ENCODE measurements at places on chromosomes 12 and 14.

DNA sequence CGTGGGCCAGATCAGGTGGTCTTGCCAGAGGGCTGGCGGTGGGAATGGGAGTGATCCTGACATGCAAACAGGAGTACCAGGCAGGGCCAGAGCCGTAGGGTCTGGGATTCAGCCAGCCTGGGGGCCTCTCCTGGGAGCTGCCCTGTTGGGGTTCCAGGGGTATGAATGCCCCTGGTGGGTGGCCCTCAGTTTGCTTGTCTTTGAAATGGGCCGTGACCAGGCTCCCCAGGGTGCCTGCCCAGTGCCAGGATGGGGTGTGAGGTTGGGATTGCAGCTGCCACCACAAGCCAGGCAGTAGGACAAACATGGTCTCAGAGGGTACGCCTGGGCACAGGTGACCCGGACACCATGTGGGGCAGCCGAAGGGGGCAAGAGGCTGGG lies 168.8 kb downstream of the KIF26A start:
- no peak for DNase-seq

DNA sequence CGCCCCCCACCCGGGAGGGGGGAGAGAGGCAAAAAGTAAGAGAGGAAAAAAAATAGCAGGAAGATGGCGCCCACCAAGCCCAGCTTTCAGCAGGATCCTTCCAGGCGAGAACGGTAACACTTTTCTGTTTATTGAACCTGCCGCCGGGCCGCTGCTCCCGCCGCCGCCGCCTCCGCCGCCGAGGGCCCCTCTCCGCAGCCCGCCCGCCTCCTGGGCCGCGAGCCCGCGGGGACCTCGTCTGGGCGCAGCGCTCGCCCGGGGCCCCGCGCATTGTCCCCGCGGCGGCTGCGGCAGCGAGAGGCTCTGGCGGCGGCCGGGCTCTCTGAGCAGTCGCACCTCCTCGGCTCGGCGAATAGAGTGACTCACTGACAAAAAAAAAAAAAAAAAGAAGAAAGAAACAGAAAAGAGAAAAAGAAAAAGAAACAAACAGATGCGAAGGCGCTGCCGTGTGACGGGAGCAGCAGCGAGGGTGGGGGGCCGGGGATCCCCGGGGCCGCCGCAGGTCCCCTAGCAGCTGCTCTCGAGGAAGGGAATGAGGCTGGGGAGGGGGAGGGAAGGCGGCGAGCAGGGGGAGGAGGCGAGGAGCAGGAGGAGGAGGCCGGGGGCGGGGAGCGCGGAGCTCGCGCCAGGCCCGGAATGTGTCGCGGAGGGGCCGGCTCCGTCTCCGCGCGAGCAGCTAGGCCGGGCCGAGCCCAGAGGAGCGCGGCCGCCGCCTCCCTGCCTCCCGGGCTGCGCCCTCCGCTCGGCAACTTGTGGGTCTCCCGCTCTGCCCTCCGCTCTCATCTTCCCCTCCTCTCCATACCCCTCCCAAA lies 781 bp downstream of the NPAS3 start:
- no peak for DNase-seq

DNA sequence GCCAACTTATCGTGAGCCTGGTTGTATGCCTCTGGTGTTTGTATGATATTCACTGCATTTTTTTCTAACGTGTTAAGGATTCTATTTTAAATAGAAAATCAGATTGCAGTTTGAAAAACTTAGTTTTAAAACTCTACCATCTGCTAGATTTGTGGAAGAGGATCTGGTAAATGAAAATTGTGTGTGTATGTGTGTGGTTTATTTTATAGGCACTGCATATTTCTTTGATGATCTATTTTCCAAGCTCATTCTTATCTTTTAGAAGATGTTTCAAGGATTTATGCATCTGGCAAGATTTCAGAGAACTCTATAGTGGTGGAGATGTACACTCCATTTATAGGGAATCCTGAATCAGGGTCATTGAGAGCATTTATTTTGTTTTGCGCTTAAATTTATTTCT lies 69.8 kb downstream of the HMGA2 start:
- no peak for DNase-seq

GRCh38 chr12:105469701-105470100 lies 139.2 kb downstream of the C12orf75 start:
- no peak for DNase-seq

- peak; percentile 45 for DNase-seq
These were observed 1.7 kb upstream of the C12orf56 start for GRCh38 chr12:64392221-64392620.

GRCh38 chr14:59507752-59508103 lies 23.4 kb downstream of the JKAMP start:
- DNase-seq: no peak

DNA sequence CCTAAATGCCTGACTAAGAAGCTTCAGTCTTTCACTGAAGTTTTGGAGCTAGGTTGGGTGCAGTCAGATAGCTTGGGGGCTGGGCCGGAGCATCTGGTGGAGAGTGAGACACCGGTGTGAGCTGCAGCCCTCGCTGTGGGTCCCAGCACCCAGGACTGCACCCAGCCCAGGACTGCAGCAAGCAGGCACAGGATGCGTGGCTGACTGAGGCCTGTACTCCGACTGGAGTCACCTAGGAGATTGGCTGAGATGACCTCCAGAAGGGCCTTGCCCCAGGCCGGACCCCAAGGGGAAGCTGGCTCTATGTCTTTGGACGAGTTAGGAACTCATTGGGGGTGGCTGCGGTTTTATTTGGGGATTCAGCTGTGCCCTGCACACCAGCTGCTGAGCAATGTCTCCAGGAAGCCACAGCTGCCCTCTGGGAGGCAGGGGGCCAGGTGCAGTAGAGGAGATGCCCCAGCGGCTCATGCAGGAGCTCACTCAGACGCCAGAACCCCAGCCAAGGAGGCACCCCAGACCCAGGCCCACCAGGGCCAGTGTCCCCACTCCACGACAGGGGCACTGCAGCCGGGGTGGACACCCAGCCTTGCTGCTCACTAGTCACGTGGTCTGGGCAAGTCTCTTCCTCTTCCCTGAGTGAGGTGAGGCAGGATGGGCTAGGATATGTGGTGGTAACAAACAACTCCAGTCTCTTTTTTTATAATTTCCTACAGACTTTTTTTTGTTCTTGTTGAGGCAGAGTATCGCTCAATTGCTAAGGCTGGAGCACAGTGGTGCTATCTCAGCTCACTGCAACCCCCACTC lies 31.8 kb upstream of the RCOR1 start:
- no peak for DNase-seq

DNA sequence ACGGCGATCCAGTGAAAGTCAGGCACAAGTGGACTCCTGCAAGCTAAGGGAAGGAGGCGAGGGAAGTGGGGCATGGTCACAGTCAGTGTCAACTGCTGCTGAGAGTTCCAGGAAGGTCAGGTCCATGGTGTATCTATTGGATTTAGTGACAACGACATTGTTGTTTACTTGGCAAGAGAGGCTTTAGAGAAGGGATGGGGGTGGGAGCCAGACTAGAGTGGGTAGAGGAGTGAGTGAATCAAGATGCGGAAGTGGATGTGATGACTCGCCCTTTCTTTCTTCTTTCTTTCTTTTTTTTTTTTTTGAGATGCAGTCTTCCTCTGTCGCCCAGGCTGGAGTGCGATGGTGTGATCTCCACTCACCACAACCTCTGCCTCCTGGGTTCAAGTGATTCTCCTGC lies 12.5 kb downstream of the P2RX7 start:
- peak; percentile 84 for DNase-seq

DNA sequence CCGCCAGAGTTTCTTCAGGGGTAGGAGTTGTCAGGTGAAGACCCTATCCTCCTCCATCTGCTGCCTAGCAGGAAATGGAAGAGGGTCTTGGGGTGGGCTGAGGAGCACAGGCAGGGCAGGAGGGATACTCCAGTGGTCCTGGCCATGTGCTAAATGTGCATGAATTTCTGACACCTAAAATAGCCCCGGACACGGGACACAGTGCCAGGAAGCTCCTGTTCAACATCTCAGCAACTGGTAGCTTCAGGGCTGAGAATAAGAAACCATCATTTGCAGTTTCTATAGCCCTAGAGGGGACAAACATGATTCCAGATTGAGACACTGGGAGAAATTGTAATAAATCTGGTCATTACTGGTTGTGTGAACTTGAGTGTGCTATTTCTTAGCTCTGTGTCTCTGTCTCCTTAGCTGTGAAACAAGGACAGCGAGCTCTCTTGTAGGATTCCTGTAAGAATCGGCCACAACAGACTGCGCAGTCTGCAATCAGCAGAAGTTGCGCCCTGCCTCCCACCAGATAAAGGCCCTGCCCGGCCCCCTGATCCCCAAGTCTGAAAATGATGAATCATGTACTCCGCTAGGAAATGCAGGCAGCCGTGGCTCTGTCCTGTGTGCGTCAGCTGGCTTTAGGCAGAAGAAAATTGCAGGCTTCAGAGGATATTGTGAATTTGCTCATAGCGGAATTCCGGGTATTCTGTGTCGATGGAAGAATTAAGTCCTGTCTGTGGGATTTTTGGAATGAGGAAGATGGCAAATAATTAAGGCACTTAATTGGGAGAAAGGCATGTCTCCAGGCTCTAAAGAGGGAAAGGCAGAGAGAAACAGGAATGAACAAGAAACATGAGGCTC lies 35.2 kb upstream of the MEG3 start:
- DNase-seq: no peak

- DNase-seq: no peak
These were observed 115.9 kb downstream of the UNC79 start for GRCh38 chr14:93546642-93547041.

DNA sequence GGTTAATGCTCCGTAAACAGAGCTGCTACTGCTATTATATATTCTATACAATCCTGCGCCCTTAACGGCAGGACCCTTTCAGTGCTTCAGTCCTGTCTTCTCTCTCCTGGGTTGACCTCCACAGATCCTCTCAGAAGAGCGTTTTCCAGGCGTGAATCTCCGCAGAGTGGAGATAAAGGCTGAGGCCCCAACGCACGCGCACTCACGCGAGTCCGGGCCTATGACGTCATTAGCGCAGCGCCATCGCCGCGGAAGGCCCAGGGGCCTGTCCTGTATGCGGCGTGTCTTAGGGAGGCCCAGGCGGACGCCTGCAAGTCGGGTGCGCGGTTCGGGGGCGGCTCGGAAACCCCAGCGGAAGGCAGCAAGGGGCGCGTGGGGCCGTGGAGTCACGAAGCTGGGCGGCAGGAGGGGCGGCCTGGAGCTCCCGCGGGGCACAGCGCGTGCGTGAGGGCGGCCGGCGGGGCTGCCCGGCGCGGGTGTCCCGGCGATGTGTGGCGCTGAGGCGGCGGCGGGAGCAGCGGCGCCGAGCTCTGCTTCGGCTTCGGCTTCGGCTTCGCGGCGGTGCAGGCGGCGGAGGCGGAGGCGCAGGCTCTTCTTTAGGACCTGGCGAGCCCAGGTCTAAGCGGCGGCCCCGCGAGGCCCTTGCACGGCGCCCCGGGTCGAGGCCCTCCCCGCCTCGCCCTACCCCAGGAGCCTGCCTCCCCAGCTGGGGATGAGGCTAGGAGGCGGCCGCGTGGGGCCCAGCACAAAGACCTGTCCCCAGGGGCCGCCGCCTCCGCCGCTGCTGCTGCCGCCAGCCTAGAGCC lies at the start of gene MAPKAPK5:
TSS of gene MAPKAPK5 (plus strand) at position 479 of the 806 bp plus-strand sequence. CDS start 506 bp downstream, outside the sequence.
- DNase-seq: peak; percentile 96
